ENCODE measurements at places on chromosomes 4 and X. TPM values are rescaled to one million over a fixed set of nuclear protein-coding genes. Genes with fewer than 3 reads are reported as not detected.
A peak's percentile ranks its signal among the peaks of the same experiment; 100 is the strongest.

Gene DMRTC1
- not detected for total RNA-seq

- no peaks in the 10 kb centered on the region for H3K27me3 ChIP-seq
- H3K27ac ChIP-seq = no peak overlapping the region
- no peak overlapping the region for H3K4me3 ChIP-seq
- peaks cover 4% of the 10 kb centered on the region for H3K4me1 ChIP-seq
- no peak for DNase-seq
Observed at GRCh38 chr4:26181616-26182015, 139.2 kb upstream of the RBPJ start.

Gene USP26
- not detected for total RNA-seq

- peaks cover 48% of the 10 kb centered on the region for H3K4me1 ChIP-seq
- peaks cover 7% of the 10 kb centered on the region for H3K36me3 ChIP-seq
- no peak overlapping the region for H3K27ac ChIP-seq
- peak overlapping the region; percentile 96 for H3K4me3 ChIP-seq
Observed at GRCh38 chr4:112516471-112517066, 589 bp upstream of the NEUROG2 start.

Gene ITIH6
- total RNA-seq = not detected

GRCh38 chrX:137363559-137363958, 202.4 kb upstream of the ZIC3 start:
- no peaks in the 10 kb centered on the region for H3K36me3 ChIP-seq
- no peak overlapping the region for H3K4me3 ChIP-seq
- DNase-seq = no peak

GRCh38 chrX:63354484-63354883, 3.4 kb upstream of the SPIN4 start:
- H3K27me3 ChIP-seq = no peaks in the 10 kb centered on the region
- H3K4me1 ChIP-seq = peaks cover 9% of the 10 kb centered on the region
- H3K4me3 ChIP-seq = no peak overlapping the region
- H3K27ac ChIP-seq = no peak overlapping the region

- H3K27ac ChIP-seq = peak overlapping the region; percentile 21
- H3K27me3 ChIP-seq = no peaks in the 10 kb centered on the region
- peaks cover 66% of the 10 kb centered on the region for H3K4me1 ChIP-seq
Observed at GRCh38 chr4:98481167-98481566, 177.2 kb downstream of the TSPAN5 start.

GRCh38 chr4:141469392-141469791, 167.0 kb upstream of the IL15 start:
- no peak overlapping the region for H3K27ac ChIP-seq
- no peaks in the 10 kb centered on the region for H3K4me1 ChIP-seq
- H3K27me3 ChIP-seq = no peaks in the 10 kb centered on the region
- no peak overlapping the region for H3K4me3 ChIP-seq
- H3K36me3 ChIP-seq = no peaks in the 10 kb centered on the region
- DNase-seq = no peak

GRCh38 chr4:150867148-150867547, 147.9 kb downstream of the LRBA start:
- no peaks in the 10 kb centered on the region for H3K27me3 ChIP-seq
- no peaks in the 10 kb centered on the region for H3K4me1 ChIP-seq
- peak; percentile 45 for DNase-seq
- peaks cover 5% of the 10 kb centered on the region for H3K36me3 ChIP-seq

Gene RASSF6
- total RNA-seq = not detected

DNA sequence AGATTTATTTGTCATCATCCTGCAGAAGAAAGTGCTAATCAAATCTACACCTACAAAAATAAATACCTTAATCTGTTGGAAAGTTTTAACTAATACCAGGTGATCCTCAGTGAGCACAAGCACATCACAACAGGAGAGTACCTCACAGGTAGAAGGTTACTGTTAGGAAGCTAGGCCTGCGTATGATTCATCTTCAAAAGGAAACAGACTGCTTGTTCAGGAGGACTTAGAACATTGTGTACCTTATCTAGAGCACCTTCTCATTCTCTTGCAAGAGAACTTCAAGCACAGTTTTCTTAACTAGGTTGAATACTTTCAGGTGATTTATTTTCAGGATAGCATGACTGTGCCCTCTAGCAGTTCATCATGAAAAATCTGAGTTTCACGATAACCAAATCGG, 54.2 kb downstream of the MND1 start:
- peaks cover 12% of the 10 kb centered on the region for H3K4me1 ChIP-seq
- H3K27me3 ChIP-seq = no peaks in the 10 kb centered on the region
- H3K27ac ChIP-seq = no peak overlapping the region
- no peak for DNase-seq

- no peaks in the 10 kb centered on the region for H3K36me3 ChIP-seq
- H3K27me3 ChIP-seq = no peaks in the 10 kb centered on the region
- no peak for DNase-seq
- H3K4me3 ChIP-seq = no peak overlapping the region
Observed at GRCh38 chr4:20323991-20324390, 72.3 kb downstream of the SLIT2 start.

Gene DCLK2
- total RNA-seq = not detected

DNA sequence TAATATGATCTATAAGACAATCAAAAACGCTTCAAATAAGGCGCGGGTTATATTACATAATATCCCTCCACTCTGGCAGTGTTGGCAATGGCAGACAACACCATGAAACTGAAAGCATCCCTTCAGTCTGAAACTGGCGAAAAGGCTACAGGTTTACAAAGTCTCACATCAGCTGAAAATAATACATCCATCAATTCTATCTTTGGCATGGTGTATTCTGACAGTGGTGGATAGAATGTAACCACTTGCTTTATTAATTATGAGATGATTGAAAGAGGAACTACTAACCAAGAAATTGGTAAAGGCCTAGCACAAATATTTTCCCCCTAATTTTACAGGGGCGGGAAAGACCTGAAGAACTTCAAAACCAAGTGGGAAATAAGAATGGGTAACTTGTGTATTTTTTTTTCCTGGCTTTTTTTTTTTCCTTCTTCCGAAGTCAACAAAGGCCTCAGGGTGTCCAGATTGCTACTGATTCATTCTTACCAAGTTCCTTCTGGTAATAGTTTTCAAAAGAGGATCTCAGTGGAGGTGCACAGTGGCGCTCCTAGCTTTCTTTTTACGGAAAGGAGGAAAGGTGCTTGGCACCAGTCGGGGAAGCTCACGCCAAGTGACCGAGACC, 728 bp downstream of the UBA6 start:
- H3K27ac ChIP-seq = peak overlapping the region; percentile 97

Gene JAKMIP1
- total RNA-seq = 6.3 TPM

Gene ASB11
- not detected for total RNA-seq
